ENCODE measurements at places on chromosomes 4 and X.

GRCh38 chrX:112473654-112474053 is 206.1 kb downstream of the LHFPL1 start:
- DNase-seq = no peak

DNA sequence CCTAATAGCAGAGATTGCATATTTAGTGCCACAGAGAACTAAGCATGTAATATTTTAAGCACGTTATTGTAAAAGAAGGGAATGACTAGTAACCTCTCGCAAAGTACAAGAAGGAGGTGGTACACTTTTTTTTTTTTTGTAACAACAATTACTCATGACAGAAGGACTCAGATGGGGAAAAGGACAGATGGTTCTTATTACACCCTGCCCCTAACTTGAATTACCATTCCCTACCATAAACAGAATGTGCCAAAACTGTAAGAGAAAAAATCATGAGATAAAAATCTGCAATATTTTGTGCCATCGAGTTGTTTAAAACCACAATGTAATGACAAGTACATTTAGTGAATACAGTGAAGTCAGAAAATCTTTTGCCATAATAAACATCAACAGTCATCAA is 33.0 kb upstream of the RAPGEF2 start:
- DNase-seq = no peak

DNA sequence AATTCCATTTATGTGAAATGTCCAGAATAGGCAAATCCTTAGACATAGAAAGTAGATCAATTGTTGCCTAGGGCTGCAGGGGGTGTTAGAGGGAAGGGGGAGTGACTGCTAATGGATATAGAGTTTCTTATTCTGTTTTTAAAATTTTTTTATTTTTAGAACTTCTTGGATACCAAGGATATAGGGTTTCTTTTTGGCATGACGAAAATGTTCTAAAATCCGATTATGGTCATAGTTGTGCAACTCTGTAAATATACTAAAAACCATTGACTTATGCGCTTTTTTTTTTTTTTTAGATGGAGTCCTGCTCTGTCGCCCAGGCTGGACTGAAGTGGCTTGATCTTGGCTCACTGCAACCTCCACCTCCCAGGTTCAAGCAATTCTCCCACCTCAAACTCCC is 125.2 kb upstream of the USP9X start:
- no peak for DNase-seq

DNA sequence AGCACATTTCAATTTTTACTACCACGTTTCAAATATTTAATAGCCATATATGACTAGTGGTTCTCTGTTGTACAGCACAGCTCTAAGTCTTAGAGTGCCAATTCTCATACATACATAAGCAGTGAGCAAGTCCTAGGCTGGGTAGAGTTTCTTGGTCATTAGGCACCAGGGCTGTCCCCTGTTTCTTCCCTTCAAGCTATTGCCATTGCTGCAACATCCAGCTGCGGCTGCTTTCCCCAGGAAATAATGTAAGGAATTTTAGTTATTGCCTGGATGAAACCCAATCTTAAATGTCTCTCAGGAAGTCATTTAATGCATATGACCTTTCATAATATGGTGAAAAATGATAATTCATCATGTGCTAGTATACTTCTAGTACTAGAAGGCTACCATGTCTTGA is 74.1 kb upstream of the PPP3CA start:
- no peak for DNase-seq

GRCh38 chr4:102878901-102879300 is 10.1 kb downstream of the CISD2 start:
- DNase-seq = no peak

DNA sequence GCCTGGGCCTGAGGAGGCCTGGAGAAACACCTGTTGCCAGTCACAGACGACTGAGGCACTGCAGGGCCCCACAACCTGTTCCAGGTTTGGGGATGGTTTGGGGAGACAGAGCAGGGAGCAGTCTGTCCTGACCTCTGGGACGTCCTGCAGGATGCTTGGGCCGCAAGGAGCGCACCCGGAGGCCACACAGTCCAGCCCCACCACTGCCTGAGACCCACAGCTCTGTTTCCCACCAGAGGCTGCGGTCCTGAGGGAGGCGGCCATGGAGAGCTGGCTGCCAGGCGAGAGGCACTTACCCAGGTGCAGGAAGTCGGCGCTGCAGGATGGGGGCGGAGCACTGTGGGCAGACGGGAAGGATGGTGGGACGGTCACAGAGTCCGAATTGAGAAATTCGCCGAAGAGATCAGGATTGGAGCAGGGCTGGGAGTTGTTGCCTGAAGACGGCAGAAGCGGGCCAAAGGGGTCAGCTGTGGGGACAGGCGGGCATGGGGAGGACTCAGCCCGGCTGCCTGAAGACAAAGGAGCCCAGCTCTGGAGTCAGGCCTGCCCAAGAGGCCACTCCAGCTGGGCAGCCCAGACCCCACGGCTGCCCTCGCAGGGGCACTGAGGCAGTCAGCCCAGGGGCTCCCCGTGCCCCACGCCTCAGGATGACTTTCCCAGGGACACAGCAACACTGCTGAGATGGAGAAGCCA is 40.3 kb upstream of the CPLX1 start:
- DNase-seq = no peak

- no peak for DNase-seq
Measured at GRCh38 chrX:46676399-46677356, 82.2 kb downstream of the SLC9A7 start.

GRCh38 chrX:134653835-134654234 is 4.4 kb downstream of the PLAC1 start:
- no peak for DNase-seq

- DNase-seq = no peak
Measured at GRCh38 chr4:25523405-25523804, 132.2 kb upstream of the SLC34A2 start.

GRCh38 chrX:85630901-85631300 is 251.4 kb upstream of the POF1B start:
- DNase-seq = no peak

DNA sequence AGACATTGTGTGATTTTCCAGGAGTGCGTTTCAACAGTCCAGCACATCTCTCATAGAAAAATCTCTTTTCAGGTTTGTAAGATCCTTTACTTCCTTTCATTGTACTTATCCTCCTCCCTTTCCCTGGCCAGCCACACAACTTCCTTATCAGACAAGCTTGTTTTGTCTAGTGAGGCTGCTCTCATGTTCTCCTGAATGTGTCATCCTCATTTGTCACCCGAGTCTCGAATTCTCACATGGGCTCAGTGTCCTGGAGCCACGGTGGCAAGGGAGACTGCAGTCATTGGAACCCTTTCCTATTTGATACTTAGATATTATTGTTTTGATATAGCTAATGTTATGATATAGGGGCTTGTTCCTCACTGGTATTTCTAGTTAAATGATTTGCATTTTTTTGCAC is 16.9 kb downstream of the SYNPO2 start:
- DNase-seq = no peak

DNA sequence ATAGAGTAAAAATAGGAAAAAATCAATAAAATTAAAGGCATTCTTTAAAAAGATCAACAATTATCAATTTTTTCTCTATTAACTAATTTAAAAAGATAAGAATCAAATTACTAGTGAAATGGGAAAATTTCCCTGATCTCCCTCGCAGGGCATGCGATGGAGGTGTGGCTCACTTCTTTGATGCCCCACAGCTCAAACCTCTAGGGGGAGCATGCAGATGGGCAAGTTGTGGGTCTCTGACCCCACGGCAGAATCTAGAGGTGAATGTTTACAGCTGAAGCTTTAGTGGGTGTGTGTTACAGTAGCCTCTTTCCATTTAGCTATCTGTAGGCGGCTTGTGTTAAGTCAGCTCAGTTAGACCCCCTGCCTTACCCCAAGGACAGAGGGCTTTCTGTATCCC is 1348.8 kb downstream of the PCDH18 start:
- DNase-seq = no peak

DNA sequence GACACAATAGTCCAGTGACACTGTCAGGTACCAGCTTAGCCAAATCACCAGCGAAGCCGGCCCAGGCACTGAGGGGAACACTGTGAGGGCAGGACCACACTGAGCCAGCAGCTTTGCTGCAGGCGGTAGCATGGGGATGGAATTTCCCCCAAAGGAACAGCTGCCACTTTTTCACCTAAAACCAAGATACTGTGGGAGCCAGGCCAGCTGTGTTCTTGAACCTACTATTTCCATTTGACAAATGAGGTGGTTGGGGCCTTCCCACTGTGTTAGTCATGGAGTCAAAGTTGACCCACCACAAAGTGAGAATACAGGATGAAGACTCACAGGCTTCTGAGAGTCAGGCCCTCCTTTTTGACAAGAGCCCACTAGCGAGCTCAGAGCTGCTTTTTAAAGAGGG is 70.7 kb upstream of the SH3RF1 start:
- no peak for DNase-seq

GRCh38 chr4:130422261-130422660 is 1326.3 kb downstream of the C4orf33 start:
- no peak for DNase-seq

DNA sequence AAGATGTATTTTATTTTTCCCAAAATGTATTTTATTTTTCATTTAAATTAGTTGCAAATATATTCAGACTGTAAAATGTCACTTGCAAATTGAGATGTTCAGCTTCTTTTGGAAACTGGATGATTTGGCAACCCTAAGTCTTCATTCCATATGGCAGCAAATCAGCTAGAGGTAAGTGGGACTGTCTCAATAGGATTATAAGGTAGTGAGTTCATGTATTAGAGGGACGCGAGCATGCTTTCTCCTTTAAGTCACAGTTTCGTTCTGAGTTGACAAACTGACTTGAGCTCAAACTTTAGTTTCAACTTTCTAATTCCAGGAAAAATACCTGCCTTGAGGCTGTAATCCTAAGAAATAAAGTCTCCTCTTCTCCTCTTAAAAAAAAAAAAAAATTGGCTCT is 44.2 kb upstream of the TMEM131L start:
- DNase-seq = no peak

DNA sequence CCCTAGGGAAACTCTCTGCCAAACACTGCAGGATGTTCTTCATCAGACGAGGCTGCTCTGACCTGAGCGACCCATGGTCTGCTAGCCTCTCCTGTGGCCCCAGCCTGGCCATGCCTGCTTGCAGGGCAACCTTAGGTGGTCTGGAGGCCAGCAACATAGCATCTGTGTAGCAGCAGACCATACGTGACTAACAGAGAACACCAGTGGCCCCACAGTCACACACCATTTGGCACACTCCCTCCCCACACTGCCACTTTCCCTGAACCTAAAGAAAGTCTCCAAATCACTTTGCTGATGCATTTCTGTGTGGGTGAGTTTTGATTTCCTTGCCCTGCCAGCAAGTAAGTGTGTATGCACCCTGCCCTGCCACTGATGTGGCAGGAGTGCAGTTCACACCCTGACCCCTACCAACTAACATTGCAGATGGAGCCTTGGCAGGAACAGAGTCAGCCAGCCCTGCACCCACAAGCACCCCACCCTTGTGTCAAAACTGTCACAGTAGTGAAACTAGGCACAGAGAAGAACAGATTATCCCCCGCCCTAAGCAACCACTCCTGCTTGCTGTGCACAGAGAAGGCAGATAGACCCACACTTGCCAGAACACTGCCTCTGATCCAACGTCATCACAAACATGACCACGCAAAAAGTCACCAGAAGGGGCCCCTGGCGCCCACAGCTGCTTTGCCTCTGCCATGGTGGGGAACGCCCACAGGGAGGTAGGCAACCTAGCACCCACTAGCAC is 249.1 kb downstream of the SPIN4 start:
- DNase-seq = no peak

- DNase-seq = no peak
Measured at GRCh38 chrX:130347321-130347720, 7.6 kb downstream of the SLC25A14 start.

DNA sequence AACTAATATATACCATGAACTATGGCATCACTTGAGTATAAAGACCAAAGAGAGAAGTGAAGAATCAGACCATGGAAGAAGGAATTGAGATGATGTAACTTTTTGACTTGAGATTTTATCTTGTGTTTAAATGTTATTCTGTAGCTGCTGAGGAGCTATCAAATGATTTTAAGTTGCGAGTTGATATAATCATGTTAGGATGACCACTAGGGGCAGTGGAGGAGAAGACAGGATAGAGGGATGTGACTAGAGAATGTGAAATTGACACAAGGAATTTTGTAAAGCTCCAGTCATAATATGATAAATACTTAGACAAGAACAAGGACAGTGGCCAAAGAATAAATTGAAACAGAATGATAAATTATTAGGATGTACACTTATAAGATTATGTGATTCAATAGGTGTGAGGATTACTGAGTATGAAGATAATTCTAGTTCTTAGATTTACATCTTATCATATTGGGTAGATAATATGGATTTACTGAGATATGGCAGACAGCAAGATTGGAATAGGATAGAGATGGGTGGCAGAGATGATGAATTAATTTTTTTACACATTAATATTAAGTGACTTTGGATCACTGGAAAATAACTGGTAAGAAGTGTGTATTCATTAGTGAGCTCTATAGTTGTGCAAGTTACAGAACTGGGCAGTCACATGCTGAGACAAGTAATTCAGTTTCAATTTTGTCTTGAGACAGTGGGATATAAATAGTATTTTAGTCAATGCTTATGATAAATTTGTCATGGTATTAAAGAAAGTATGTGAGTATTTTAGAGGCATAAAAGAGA is 816.0 kb upstream of the PCDH10 start:
- DNase-seq = no peak

- DNase-seq = no peak
Measured at GRCh38 chr4:65391382-65391781, 278.9 kb downstream of the EPHA5 start.

DNA sequence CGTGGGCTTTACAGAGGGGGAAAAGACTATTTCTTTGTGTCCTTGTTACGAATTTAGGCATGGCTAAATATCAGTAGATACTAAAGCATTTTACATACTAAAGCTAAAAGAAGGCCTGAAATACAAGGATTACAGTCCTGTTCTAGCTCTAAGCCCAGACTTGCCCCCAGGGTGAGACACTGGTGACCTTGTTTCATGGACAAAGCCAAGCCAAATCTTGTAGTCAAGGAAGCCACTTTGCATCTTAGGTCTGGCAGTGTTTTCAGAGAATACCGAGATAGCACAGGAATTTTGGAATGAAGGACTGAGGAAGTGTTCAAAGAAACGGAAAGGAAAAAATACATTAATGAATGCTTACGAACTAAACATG is 733 bp upstream of the G3BP2 start:
- no peak for DNase-seq

DNA sequence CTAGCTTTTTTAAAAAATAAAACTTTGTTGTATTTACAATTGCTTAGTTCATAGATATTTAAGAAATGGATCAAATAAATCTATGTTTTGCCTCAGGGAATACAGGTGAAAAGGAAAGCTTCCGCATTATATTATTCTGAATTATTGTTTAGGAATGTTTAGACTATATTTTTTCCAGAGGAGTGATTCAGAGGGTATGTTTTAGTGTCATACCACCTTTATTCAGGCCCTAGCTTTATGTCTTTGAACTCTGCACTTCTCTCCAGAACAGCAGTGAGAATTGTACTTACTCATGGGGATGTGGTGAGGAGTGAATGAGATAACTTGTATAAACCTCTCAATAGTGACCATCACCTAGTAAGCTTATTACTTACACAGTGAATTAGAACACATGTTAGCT is 14.0 kb downstream of the SLIT2 start:
- no peak for DNase-seq

- DNase-seq = no peak
Measured at GRCh38 chrX:21056622-21057021, 317.6 kb upstream of the CNKSR2 start.

Data from urothelium cell line (cell line).